ENCODE measurements at places on chromosomes 7 and 10.

DNA sequence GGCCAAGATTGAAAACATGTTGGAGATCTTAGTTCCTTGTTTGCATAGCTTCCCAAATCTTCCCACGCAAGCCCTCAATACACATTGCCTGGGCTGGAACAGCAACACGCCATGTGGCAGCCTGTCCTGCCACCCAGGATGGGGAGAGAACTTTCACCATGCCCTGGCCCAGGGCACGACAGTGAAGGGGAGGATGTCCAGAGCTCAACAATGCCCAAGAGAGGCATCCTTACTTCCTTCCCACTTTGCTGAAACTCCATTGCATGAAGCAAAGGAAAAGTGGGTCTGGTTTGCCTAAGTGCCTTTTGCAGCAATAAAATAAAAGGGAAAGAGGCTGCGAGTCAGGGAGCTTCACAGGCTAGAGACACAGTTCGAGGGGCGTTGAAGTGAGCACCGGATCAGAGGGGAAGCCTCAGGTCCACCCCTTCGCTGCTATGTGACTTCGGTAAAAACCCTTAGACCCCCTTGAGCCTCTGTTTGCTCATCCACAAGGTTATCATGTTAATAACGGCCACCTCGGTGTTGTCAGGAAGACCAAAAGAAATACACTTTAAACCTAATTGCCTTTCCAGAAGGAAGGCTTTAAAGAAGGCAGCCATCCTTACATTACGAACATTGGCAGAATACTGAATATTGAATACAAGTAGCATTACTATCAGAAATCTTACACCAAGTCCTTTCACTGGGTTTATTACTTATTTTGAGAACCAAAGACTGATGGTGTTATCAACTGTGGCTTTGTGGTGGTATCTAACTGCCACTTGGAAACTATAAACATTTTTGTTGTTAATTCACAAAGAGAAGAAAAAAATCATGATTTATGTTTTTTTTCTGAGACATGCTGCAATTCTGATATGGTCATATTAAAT lies 133.3 kb downstream of the ICA1 start:
- DNase-seq = no peak

- no peak for DNase-seq
Measured at GRCh38 chr10:36499693-36500092, 625.7 kb upstream of the ANKRD30A start.

DNA sequence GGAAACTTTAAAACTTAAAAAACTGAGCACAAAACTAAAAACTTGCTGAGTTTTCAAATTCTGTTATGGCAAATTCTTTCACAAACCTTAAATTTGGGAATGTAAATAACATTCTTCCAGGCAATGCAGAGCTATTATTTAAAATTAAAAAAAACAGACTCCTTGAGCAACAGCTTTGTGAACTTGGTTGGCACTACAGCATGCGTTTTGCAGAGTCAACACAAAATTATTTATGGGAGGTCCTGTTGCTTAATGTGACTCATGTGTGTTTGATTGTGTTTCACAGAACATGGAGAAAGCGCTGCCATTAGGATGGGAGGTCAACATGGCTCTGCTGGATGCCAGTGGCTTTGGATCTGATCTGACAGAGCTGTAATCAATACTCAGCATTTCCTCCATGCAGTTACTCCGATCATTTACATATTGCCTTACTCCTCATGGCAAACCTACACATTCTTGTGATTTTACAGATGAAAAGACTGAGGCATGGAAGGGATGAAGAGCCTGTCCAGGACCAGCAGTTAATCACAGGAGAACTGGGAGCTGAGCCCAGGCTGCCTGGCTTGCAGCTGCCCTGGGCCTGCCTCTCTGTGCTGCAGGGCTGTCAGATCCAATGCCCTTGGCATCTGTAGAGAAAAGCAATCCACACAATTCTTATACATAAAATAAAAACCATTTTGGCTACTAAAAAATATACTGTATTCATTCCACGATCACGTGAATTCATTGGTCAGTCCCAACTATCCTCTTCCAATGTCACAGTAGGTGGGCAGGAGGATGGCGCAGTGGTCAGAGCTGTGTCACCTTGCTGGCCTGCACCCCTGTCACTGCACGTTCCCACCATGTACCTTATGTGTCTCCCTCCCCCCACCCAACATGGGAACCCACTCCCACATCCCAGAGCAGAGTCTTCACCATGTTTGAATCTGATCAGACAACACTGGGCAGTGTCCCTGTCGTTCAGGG lies 200.9 kb downstream of the CXCL12 start:
- no peak for DNase-seq

GRCh38 chr10:6234371-6234770 lies 31.6 kb downstream of the PFKFB3 start:
- DNase-seq = no peak

- DNase-seq = no peak
Measured at GRCh38 chr7:46173476-46174195, 252.6 kb upstream of the IGFBP3 start.

Measured in activated naive CD4-positive, alpha-beta T cell (primary cell).